ENCODE measurements at places on chromosomes 3 and 15. TPM values are rescaled to one million over a fixed set of nuclear protein-coding genes. Genes with fewer than 3 reads are reported as not detected.

- no peak for DNase-seq
Measured at GRCh38 chr3:42836150-42837123, 27.2 kb downstream of the ACKR2 start.

The LINGO1 gene
- total RNA-seq: not detected

- DNase-seq: no peak
Measured at GRCh38 chr3:43025423-43025822, 46.3 kb downstream of the GASK1A start.

GRCh38 chr3:136819731-136820679 is 1.1 kb downstream of the SLC35G2 start:
- DNase-seq: peak; percentile 27

The MYLK gene
- total RNA-seq: not detected

The MON1A gene
- total RNA-seq: 11.1 TPM

DNA sequence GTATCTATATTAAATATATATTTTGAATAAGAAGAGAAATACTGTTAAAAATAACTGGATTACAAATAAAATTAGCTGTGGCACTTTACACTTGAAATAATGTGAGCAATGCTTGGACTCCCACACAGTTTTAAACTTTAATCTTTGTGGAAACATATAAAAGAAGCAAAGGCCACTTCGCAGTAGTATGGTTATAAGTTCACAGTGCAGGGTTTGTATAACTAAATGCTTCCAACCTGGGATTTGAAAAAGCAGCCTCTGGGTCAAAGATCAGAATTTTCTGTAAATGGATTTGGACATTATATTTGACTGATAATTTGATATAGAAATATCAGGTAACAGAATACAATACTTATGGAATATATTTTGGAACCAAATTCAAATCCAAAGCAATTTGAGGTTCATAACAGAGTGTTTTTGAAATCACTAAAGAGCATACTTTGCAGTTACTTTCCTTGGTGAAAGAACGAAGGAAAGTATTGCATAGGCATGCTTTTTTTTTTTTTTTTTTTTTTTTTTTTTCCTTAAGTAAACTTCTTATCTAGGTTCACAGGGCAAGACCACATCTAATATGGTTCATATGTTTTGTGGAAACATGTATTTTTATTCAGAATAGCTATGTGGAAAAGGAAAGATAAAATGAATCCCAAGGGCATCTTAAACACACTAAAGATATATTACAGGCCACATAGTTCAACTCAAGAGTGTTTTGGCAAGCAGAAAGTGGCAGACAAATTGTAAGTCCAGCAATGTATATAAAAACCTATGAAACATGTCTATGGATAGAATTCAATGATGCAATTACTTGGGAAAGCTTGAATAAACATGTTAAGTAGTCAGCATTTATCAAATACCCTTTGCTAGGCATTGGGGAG is 47.1 kb upstream of the SGO1 start:
- no peak for DNase-seq

The TGM4 gene
- total RNA-seq: not detected

DNA sequence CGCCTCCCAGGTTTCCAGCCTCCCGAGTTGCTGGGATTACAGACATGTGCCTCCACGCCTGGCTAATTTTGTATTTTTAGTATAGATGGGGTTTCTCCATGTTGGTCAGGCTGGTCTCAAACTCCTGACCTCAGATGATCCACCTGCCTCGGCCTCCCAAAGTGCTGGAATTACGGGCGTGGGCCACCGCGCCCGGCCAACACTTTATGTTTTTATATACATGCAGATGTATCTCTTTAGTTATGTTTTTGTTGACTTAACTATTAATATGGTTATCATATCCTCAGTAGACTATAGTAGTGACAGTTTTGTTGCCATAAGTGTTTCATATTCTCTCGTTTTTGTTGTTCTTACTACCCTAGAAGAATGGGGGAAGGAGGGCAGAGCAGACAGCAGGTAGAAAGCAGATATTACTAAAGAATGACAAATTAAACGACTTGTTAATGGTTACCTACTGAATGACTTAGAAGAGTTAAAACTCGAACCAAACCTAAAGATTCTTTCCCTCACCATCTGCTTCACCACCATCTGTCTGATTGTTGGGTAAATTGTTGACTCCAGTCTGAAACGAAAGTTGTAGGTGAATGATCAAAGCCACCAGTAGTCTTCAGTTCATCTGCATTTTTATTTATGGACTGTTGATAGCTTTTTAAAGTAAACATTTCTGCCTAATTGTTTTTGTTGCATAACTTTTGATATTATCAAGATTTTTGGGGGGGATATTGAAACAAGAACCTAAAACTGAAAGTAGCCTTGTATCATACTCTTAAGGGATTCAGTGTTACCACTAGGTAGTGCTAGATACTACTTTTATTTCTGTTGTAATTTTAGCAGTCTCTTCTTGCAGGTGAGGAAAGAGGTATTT is 89.3 kb downstream of the RASA2 start:
- no peak for DNase-seq

The NANOGP8 gene
- not detected for total RNA-seq

GRCh38 chr15:80431635-80432344 is 27.6 kb downstream of the ARNT2 start:
- no peak for DNase-seq

- DNase-seq: no peak
Measured at GRCh38 chr15:96264801-96265515, 65.5 kb upstream of the NR2F2 start.

The FBLN2 gene
- not detected for total RNA-seq

The ZBTB47 gene
- total RNA-seq: 1.4 TPM

DNA sequence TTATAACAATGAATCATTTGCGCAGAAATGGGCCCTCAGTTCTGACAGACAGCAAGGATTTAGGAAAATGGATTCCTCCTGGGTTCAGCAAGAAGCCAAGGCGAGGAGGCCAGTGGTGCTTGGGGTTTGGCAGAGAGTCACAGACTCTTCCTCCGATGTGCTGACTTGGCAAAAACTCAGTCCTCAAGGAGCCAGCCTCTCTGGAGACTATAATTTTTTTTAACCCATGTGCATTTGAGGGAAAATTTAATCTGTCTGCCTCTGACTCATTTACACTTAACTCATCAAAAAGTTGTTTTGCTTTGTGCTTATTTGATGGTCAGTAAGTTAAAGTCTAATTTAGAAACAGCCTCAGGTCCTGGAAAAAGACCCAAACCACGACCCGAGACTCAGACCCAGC is 34.2 kb upstream of the SLC24A5 start:
- DNase-seq: no peak

GRCh38 chr3:94937980-94938379 is 875.1 kb downstream of the NSUN3 start:
- DNase-seq: no peak

Data from CD4-positive, alpha-beta memory T cell (primary cell).